ENCODE measurements at places on chromosomes 13 and 19.

DNA sequence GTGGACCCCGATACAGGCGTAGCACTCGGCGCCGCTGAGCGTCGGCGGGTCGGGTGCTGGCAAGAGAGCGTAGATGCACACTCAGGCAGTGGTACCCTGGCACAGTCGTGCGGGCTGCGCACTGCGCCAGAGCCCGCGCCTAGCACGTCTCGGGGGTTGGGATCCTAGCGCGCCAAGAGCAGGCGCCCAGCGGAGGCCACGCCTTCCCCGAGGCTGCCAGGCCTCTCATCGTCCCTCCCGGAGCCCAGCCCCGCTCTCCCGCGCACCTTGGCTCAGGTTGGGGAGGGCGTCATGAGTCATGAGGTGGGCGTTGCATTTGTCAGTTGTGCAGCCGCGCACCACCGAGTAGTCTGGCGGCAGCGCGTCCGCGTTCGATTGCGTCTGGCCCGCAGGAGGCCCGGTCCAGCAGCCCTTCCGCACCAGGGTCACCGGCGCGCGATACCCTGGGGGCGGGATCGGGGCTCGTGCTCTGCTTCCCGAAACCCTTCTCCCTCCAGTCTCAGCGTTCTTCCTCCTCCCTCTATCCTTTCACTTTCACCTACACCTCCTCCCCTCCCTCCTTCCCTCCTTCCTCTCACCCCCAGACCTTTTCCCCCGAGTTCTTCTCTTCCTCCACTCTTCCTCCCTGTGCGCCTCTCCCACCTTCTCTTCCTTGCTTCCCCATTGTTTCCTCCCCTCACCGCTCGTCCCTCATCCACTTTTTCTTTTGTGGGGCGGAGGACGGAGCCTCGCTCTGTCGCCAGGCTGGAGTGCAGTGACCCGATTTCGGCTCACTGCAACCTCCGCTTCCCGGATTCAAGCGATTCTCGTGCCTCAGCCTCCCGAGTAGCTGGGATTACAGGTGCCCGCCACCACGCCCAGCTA is 3.5 kb downstream of the LYPD5 start:
- DNase-seq, result peak; percentile 86

GRCh38 chr13:110616103-110617101 is 1.1 kb downstream of the NAXD start:
- DNase-seq, result peak; percentile 17

DNA sequence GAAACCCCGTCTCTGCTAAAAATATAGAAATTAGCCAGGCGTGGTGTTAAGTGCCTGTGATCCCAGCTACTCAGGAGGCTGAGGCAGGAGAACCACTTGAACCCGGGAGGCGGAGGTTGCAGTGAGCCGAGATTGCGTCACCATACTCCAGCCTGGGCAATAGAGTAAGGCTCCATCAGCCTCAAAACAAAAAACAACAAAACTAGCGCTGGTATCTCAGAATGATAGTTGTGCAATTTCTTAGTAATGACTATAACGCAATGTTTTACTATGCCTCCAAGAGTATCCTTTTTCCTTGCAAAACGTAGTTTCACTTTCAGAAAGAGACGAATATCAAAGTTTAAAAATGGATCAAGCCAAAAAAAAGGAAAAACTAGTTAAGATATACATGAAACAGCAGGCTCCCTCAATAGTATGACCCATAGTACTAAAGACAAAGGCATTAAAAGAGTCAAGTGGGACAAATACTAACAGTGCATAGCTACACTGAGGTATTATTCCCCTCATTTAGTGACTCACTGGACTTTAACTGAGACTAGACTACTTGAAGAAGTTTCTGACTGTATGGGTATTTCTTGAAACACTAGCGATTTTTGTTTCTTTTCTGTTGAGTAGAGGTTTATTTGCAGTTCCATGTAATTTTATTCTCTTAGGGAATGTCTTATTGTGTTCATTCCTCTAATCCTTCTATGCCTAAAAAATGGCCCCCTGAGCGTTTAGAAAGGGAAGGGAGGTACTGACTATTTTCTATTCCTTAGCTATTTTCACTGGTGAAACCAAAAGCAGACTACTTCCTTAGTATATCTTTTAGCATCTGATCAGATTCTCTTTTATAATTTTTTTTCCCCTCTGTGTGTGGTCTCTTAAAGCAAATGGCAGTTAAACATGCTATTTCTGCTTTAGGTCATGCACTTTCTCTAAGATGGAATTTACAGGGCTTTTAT is 10.4 kb upstream of the ITM2B start:
- DNase-seq, result no peak

DNA sequence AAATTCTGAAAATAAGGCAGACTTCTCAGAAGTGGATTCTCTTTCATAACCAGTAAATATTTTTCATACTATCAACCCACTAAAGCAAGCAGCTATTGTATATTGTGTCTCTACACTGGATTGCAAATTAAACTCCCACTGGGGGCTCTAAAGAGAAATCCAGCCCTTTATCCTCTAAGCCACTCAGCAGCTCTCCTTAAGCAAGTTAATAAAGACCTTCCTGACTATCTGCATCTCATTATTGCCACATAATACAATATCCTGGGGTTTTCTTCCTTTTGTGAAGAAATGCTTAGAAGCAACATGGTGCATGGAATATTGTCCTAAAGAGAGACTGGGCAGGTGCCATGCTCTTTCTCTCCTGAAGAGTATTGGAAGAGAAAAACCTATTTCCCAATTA is 521.3 kb downstream of the MYO16 start:
- no peak for DNase-seq

- no peak for DNase-seq
Observed at GRCh38 chr13:113977976-113978375, 4.1 kb upstream of the C13orf46 start.

DNA sequence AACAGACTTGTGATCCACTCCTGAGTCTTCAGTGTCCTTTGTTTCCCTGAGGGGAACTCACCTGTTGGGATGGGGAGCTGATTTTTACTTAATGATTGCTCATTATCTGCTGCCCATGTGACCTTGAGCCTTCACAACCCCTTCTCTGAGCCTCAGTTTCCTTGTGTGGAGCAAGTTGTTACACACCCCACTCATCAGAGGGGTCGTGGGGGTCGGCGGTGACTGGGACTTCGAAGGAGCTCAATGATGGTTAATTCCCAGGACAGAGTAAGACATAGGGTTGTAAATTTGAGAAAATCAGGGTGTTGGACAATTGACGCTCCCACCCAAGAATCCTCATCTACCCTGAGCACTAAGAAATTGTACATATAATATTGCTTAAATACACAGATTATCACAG is 13.5 kb downstream of the LILRA5 start:
- no peak for DNase-seq
